ENCODE measurements at places on chromosomes 12 and 14. TPM values are rescaled to one million over a fixed set of nuclear protein-coding genes. Genes with fewer than 3 reads are reported as not detected.

DNA sequence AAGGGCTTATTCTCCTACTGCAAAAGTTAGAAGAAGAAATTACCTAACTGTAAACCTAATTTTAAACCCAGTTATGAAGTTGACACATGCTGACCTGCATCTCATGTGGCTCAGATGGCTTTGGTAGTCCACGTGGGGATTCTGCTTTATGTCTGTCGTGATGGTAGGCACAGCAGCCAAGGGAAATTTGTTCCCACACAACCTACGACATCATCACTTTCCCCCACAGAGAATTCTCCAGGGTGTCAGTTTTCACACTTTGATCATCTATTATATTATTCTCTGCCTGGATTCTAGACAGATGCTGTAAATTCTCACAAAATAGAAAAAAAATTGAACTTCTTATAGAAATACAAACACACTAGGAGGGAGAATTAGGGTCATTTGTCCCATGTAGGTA is 70.6 kb downstream of the PTHLH start:
- no peak for DNase-seq

- DNase-seq = no peak
Observed at GRCh38 chr14:50778721-50779483, 52.1 kb downstream of the NIN start.

GRCh38 chr14:99459481-99460100 is 21.1 kb downstream of the SETD3 start:
- DNase-seq = no peak

DNA sequence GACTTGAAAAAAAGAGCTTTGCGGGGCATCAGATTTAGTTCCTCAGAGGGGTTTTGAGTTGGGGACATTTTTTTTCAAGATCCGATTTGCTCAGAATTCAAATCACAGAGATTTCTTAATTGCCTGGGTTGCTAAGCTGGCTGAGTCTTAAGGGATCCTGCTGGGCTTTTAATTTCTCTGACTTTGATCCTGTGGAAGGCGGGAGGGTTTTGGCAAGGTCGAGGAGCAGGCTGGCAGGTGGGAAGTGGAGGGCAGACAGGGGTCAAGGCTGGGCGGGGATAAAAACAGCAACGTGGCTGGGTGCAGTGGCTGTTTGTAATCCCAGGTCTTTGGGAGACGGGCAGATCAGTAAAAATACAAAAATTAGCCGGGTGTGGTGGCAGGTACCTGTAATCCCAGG is 33.5 kb upstream of the CCDC63 start:
- no peak for DNase-seq

DNA sequence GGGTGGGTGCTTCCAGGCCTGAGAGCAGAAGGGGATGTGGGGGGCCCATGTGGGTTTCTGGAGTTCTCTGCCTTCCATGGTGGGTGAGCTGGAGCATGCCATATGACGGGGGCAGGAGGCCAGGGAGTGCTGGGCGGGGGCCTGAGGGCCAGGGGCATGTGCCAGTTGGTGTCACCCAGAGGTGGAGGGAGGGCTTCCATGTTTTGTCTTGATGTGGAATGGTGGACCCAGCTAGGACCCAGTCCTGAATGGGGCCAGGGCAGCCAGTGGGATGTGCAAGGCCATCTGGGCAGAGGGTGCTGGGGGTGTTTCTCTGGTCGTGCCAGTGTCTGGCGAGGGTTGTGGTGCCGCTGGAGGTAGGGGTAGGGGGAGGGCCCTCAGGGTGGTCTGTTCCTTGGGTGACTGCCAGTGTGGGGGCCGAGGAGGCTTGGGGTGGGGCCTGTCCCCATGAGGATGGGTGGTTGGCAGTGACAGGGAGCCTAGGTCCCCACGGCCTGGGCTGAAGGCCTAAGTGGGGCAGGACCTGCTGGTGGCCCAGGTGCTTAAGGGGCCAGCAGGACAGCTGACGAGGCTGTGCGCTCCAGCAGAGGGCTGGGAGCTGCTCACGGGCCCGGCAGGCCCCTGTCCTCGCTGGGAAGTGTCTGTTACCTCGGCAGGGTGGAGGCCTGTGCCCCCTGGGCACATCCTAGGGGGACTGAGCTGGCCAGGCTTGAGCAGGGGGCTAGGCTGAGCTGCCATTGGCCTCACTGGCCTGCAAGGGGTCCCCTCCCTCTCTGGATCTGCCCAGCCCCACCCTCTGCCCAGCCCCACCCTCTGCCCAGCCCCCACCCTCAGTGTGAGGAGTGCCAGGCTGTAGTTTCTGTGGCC is 26.8 kb downstream of the CEP170B start:
- DNase-seq = no peak

DNA sequence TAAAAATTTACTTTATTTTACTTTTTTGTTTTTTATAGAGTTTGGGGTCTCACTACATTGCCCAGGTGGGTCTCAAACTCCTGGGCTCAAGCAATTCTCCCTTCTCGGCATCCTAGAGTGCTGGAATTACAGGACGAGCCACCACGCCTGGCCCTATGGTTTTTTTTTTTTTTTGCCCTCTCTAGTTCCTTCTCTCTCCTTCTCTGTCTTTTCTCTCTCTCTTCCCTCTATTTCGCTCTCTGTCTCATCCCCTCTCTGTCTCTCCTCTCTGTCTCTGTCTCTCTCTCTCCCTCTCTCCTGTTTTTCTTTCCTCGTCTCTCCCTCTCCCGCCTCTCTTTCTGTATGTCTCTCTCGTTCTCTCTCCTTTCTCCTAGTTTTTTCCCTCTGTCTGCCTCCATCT is 202.6 kb upstream of the LHX5 start:
- no peak for DNase-seq

Gene PTPRO
- polyA plus RNA-seq = 0.91 TPM

Gene GPR135
- 5.9 TPM for polyA plus RNA-seq

DNA sequence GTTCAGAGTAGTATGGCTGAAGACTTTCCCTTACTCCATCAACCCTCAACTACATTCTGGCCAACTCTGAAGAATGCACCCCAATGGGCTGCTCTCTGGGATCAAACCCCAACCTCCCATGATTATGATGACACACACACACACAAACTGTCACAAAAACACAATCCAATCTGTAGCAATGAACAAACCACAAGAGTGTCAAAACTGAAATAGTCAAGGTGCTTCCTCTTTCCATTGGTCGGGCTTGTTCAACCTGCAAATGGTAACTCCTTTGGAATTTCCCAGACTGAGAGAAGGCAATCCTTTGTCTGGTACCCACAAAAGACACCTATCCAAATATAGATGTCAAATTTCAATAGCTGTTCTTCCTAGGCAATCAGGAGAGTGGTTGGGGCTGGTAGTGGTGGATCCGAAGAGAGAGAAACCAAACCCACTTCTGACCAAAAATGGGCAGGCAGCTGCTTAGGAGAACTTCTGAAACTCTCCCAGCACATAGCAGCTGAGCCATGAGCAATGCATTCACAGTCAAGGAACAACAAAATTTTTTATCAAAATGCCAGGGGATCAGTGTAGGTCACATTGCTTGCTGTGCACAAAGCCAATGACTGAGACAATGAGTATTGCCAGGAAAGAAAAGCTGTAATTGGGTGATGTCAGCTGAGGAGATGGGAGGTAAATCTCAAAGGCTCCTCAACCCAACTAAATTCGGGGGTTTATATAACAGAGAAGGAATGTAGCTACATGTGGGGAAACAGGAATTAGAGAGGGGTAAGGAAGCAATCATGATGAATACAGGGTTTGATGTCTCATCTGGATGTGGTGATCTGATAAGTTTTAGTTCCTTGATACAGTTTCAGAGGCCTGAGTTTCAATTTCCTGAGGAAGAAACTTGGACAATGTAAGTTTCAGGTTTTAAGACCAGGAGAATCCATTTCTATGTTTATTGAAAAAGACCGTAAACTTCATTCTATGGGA is 191.4 kb downstream of the KITLG start:
- no peak for DNase-seq
